ENCODE measurements at places on chromosomes 13 and 19.

DNA sequence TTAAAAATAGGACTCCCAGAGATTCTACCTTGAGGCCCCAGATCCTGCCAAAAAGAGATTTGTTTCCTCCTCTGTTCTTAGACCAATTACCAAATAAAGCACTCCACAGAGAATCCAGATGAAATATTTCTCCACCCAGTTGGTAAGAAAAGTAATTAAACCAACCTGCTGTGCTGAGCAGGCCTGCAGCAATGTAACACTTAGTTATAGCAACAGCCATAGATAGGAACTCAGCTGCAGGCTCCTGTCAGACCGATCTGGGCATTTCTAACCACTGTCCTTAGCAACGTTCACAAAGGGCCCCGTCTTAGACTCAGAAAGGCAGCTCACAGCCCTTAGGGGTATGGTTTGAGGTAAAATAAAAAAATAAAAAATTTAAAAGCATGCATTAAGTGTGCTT lies 271.1 kb downstream of the KCNRG start:
- no peak for DNase-seq

DNA sequence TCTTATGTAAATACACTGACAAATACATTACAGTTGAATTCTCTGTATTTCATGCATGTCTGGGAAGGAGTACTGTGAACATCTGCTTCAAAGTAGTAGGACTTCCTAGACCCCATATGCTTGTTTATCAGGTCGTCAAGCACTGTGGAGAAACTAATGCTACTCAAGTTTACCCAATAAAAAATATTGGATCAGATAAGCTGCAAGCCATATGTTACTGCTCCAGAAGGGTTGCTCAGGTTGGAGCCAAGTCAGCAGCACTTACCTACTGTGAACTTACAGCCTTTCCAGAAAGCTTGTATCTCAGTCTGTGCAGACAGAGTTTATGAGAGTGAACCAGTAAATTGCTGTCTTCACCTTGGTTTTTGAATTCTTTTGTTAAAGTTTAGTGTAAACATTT lies 36.2 kb downstream of the SLAIN1 start:
- DNase-seq = no peak

- no peak for DNase-seq
These were observed 45.4 kb downstream of the ZIC5 start for GRCh38 chr13:99926014-99926731.

DNA sequence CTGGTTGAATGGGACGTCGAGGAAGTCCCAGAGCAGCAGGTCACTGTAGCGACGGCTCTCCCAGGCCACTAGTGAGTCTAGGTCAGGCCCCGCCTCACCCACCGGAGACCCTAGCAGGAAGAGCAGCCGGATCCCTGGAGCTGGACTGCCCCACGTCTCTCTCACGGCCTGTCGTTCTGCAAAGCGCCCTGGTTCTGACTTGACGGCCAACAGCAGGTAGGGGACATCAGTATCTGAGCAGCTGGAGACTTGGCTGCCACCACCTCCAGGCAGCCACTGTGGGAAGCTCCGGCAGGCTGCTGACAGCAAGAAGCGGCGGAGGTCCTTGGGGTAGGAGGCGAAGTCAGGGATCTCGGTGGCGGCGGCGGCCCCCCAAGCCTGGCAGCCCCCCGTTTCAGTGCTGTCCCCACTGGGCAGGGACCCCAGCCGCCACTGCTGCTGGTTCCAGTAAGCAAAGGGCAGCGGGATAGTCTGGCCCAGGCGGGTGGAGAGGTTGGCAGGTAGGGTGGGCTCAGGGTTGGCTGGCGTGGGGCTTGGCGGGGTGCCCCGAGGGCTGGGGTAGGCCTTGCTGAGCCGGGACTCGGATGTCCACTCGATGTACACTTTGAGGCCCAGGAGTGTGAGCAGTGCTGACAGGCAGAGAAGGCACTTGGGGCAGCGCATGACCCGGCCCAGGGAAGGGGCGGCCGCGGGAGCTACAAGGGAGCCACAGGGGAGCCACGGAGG lies 895 bp downstream of the B3GNT8 start:
- DNase-seq = no peak
